ENCODE measurements at places on chromosomes 2 and 18.

DNA sequence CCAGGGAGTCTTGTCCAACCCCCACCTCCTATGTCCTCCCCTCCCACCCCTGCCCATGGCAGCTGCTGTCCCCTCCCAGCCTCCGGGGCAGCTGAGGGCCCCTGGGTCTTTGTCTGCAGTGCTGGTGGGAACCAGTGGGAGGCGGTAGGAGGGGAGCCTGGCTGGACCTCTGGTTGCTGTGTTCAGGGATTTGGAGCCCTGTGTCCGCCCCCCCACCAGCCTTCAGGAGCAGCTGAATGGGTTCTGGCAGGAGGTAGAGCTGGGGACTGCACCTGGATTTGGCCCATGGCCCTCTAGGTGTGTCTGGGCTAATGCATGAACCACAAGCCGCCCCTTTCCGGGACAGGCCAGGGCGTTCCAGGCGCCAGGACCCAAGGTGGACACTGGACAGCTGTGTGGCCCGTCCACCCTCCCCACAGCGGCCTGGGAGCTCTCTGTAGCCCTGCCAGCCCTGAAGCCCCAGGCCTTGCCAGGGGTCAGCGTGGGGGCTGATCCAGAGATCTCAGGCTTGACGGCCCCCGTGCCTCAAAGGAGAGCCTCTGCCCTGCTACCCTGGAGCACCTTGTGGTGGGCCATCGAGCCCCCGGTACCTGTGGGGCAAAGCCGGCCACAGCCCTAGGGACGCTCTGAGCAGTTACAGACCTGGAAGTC is 25.4 kb downstream of the GPC1 start:
- DNase-seq: no peak

GRCh38 chr2:49186050-49186648 is 31.8 kb upstream of the FSHR start:
- no peak for DNase-seq

DNA sequence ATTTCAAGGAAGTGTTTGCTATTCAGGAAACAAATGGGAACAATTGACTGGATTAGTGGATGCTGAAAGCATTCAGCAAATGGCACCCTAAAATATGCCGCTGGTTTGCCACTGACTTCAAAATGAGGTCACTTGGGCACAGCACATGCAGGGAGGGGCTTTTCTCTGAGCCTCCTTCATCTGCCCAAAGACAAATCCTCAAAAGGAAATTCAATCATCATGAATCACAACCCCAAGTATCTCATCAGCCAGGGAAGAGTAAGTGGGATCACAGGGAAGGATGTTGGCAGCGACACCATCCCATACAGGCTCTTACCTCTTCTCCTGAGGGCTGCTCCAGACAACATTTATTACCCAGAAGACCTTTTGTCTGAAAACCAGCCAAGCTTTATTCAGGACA is 14.4 kb upstream of the SP140L start:
- no peak for DNase-seq

- peak; percentile 91 for DNase-seq
Measured at GRCh38 chr2:4674007-4674406, 970.6 kb downstream of the DCDC2C start.

DNA sequence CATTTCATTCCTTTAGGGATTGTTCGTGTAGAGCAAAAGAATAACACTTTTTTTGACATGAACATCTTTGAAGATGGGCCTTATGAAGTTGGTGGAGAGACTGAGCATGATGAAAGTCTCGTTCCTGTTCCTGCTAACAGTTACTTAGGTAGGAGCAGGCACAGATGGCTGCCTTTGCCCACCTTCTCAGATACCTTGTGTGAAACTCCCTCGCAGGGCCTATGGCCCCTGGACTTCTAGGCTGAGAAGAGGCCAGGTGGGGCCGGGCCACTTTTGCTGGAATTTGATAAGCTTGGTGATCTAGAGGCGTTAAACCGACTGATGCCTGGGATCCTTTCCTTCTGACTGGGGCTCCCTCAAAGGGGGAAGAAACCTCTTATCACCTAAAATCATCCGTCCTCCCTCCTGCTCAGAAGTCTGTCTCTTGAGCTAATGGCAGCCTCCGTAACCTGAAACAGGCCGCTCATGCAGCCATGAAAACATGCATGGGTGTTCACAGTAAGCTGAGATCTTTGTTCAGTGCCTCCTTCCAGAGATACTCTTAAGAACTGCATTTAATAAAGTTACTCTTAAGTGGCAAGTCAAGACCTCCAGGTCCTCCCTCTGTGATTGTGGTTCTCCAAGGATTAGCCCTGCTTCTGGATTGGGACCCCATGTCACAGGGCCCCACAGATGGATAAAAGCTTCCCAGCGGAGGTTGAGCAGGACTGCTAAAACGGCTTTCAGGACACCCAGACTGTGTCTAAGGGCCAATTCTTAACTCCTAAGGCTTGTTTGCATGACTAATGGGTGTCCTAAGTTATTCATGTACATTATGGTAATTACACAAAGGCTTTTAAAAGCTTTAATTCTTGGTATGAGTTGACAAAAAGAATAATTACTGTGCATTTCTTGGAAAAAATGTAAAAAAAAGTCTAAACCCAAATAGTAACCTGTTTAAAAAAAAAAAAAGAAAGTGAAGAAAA is 43.9 kb downstream of the ITGA6 start:
- no peak for DNase-seq

- no peak for DNase-seq
Measured at GRCh38 chr2:231068525-231069222, 12.0 kb downstream of the PSMD1 start.

GRCh38 chr2:115574667-115575066 is 1132.2 kb downstream of the DPP10 start:
- no peak for DNase-seq

DNA sequence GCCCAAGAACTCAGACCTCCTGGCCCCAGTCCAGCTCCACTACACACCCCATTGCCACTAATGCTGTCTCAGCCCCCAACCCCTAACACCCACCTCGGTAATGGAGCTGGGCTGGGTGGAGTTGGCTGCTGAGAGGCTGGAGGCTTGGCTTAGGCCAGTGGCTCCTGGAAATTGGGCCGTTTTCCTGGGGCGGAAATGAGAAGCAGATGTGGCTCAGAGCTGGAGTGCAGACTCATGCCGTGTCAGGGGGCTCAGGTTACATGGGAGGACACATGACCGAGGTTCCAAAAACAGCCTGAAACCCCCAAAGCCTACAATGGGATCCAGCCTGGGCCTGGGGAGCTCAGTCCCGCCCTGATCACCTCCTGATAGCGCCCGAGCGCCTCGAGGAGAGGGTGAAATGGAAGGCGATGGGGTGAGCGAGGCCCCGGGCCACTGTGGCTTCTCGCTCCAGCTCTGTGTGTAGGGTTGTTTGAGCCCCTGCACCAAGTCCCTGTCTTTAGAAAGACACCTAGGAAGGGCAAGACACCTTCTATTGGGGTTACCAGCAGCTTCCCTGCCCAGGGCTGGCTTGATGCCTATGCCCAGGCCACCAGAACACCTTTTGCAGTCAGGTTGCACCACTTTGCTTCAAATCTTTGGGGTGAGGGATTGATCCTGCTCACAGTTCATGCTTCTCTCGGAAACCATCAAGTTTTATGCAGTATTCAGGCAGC is 175.7 kb upstream of the HAAO start:
- DNase-seq: no peak

DNA sequence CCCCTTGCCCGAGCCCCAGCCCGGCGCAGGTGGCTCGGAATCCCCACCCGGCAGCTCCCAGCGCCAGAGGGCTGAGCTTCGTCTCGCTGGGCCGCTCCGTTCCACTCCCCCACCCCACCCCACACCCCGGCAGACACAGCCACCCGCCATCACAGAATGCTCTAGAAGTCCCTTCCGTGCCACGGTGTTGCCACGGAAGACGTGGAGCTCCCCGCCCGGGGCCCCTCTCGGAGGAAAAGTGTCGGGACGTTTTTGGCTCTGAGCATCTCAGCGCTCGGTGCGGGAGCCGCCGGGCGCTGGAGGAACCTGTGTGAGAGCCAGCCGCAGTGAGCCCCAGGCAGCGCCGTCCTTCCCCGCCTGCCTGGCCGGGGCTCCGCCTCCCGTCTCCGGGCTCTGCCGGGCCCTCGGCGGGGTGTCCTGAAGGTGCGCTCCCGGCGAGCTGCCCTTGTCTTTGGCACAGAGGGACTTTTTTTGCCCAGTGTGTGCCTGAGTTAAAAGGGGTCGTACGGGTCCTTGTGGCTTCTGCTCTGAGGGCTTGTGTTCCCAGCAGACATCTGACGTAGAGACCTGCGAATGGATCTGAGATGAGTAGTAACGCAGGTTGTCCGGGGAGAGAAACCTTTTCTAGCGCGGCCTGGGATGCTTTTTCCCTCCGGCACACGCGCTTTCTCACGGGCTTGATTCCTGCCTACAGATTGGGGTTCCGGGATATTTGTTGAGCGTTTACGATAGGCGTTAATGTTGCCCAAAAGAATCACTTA is 1.8 kb downstream of the ZCCHC2 start:
- DNase-seq: no peak

DNA sequence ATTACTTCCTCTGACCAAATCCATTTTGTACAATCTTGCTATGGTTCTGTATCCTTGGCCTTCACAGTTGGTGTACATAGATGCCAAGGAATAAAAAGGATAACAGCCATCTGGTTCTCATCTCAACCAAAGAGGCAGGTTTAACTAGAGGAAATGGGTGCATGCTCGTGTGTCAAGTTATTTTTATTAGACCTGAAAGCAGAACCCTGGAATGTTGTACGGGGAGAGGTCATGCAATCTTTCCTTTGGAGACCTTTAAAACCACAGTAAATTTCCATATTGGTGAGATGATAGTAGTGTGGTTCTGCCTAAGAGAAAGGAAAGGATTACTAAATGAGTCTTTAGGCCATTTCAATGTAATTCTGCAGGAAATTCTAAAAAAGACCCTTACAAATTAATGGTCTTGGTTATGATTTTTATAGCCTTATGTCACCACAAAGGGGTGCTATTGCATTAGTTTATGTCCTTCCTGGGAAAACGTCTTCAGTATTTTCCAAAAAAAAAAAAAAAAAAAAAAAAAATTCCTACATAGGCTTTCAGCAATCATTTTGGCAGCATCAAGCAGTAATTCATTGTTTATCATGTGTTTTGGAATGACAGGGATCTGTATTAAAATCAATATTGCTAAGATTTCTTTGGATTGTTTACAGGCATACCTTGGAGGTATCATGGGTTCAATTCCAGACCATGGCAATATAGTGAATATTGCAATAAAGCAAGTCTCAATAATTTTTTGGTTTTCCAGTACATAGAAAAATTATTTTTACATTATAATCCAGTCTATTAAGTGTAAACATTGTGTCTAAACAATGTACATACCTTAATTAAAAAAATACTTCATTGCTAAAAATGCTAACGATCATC is 270.8 kb downstream of the NYAP2 start:
- no peak for DNase-seq

Data from Jurkat, Clone E6-1 (cell line).